ENCODE measurements at places on chromosomes 7 and 10.

DNA sequence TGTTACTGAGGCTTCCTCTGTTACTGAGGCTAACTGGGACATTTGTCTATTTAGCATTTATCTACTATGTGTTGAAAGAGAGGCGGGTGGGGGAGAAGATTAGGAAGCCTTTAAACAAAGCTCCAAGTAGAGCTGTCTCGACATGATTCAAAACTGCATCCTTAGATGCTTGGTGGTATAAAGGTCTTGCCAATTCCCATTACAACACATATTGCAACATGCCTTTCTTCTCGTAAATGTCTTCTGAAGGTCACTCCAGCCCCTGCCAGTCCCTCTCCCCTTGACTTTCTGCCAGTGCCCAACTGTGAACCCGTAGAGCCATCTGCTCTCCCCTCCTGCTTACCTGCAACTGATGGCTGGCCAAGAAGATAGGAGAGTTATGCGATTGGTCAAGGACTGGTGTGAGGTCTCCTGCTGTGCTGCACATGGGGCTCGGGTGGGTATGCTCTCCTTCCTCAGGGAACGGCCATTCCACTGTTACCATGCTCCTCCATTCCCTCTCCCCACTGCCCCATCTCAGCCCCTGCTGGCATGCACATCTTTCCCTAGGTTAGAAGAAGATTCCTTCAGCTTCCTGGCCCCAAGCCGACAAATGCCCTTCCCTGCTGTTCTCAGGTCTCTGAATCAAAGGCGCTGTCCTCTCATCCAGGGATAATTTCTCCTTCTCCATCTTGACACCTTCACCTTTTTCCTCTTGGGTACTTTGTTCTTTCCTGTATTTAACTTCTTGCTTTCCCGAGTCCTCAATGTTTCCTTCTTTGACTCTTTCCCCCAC is 43.6 kb upstream of the ZNF32 start:
- peak; percentile 94 for DNase-seq

DNA sequence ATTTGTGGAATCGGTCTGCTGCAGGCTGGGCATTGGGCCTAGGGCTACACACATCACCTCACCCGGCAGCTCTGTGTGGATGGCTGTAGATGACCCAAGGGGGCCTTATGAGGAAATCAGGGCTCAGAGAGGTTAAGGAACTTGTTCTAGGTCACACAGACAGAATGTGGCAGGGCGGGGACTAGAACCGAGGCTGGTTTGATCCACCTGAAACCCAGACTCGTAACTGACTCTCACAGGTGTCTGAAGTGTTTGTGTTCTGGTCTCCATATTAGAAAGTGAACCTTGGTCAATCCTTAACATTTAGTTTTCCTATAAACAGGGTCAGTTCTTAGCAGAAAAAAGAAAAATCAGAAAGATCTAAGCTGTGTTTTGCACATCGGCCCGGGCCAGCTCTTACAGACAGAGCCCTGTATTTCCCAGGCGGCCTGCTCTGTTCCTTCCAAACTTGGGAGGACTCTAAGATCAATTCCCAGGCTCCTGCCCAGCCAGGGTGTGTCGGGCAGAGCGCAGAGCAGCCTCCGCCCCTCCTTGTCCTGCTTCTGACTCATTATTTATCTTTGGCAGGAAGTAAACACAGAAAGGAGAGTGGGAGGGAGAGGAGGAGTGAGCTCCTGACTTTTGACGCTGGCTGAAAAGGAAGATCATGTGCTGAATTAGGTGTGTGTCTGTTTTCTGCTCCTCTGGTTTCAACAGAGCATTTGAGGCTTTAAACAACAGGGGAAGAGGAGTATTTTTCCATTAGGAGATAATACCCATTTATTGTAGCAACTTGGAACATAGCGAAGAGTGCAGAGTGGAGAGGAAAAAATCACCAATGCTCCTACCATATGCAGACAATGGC is 74.1 kb downstream of the TACC2 start:
- DNase-seq, result peak; percentile 93

- peak; percentile 35 for DNase-seq
These were observed 15.9 kb downstream of the PRKG1 start for GRCh38 chr10:51090190-51090589.

- DNase-seq, result no peak
These were observed 20.7 kb downstream of the AMZ1 start for GRCh38 chr7:2708547-2709310.

DNA sequence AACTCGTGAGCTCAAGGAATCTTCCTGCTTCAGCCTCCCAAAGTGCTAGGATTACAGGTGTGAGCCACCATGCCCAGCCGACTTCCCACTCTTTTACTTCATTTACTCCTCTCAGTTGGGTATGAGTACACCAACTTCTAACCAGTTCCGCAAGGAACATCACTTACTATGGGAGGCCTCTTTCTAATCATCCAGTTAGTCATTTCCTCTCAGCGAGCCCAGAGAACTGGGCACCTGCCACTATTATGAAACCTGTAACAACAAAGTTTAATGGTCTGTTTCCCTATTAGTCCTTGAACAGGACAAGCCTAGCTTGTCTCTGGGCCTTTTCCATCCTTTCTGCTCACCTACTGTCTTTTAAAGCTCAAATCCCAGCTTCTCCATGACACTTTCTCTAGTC is 88.8 kb downstream of the DNMBP start:
- DNase-seq, result peak; percentile 76

- DNase-seq, result no peak
These were observed 115.9 kb downstream of the DLG5 start for GRCh38 chr10:77810446-77811335.

DNA sequence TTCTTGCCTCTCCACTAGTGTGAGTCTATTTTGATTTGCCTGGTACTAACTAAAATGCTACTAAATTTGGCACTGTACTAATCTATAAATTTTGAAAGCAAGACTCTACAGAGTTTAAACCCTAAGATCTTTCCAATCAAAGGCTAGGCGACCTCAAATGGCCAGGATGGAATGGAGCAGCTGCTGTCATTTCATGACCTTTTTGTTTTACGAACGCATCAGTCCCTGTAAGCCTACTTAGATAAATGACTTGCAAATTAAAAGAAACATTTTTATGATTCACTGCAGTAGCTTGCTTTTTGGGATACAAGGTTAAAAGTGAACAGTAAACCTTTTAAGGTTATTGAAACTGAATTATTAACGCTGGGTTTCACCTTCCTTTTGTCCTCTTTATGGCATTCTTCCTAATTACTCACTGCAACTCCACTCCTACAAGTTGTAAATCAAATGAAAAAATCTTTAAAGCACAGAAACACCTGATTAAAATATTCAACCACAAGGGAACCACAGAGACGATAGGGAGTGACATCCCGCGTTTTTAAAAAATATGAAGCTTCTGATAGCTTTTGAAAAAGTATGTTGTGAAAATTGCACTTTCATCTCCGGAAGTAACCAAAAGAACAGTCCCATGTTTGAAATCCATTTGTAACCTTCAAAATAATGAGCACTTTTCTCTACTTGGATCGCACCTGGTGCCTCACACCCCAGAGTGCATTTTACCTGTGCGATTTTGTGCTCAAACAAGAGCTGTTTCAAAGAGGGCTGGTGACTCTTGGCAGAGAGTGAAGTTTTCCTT is 595.1 kb downstream of the PARD3 start:
- no peak for DNase-seq

DNA sequence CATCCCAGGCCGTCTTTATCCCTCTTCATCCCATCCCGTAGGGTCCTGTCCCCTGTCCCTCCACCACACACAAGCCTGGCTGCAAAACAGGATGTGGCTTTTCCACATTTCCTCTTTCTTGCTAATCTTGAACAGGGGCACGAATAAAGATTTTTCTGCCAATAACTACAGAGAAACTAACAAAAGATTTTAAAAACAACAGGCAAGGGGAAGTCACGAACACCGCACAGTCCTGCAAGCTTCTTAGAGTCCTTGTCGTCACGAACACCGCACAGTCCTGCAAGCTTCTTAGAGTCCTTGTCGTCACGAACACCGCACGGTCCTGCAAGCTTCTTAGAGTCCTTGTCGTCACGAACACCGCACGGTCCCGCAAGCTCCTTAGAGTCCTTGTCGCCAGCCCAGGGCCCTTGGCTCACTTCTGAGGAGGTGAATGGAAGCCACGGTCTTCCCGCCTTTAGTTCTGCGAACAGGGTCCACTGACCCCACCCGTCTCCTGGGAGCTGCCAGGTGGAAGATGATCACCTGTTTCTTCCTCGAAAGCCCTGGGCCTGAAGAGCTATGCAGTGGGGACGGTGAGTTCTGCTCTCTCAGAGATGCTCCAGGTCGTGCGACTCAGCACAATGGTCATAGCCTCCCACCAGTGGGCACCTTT is 10.3 kb upstream of the INSIG1 start:
- no peak for DNase-seq

DNA sequence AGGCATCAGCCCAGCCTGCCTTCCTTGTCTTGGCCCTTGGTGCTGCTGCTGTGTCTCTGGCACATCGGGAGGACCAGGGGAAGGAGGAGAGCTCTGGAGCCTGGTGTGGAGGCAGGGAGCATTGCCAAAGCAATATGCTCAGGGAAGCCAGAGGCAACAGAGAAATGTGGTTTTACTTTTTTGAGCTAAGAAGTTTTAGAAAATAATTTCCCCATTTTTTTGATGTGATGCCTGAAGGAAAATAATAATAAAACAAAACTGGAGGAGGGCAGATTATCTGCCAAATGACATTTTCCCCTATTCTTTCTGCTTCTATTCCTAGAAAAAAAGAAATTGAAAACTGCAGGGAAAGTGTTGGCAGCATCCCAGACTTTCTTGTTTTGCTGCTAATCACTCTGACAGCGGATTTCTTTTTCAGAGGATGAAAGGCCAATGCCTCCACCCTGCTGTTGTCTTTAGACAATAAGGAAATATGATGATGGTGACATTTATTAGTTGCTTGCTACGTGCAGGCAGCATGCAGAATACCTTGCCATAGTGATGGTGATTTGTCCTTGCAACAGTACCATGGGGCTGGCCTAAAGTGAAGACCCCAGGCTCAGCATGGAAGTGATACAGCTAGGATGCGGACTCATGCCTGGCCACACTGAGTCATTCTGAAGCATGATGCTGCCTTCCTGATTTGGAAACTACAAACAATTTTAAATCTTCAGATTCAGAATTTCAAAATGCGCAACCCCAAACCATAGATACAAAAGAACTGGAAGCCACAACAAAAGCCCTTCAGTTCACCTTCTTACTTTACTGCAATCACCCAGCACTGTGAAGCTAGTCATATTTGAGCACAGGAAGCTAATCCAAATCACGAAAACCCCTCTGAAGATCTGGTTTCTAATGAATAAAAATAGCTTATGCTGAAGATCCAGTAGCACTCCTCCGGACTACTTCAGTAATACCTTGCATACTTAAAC is 260.2 kb upstream of the TMEM72 start:
- no peak for DNase-seq

GRCh38 chr7:77258014-77258413 is 58.4 kb upstream of the FGL2 start:
- DNase-seq, result peak; percentile 69

GRCh38 chr7:721619-722248 is 4.8 kb upstream of the DNAAF5 start:
- peak; percentile 51 for DNase-seq

DNA sequence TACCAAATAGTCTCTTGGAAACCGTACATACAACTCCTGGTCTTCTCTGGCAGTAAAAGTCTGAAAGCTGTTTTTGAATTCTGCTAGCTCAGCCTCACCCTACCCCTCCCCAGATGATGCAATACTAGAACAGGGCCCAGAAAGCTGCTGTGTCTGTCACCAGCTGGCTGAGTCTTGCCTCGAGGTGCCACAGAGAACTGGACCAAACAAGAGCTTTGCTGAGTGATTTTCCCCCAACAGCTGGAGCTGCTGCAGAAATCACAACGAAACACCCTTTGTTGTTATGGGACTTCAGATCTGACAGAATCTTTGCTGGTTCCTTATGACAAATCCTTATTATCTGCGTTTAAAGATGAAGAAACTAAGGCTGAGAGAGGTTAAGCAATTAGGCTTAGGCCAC is 134.1 kb downstream of the SPAG6 start:
- DNase-seq, result no peak

GRCh38 chr7:4638781-4639575 is 43.1 kb upstream of the FOXK1 start:
- no peak for DNase-seq

DNA sequence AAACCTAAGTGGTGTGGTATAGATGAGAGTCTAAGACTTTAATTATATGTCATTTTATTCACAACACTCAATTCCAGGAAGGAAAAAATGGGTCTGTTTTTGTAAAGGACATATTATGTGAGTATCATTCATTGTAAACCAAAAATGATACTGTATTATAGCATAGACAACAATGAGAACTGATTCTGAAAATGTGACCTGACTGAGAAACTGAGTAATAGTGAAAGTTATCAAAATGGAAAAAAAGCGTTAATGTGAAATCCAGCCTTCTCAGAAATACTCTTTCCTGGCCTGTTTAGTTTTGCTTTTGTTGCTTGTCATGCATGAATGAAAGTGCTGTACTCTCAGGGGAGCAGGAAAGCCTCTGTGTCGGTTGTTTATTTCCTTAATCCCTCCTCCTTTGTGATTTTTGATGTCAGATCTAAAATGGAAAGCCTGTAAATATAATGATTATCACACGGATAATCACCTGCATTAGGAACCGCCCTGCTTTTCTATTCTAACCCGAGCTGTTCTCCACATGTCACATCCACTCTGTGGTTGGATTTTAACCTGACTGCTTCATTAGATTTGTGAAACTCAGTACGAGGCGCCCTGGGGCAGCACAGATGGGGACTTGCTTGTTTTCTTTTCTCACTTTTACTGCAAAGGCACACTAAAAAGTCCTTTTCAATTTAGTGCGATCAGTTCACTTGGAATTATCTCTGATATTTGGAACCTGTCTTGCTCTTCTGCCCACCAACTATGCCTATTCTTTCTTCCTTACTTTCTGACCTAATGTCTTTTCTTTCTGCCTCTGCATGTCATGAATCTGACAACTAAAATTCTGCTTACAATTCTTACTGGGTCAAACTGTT is 240.9 kb upstream of the KAT6B start:
- DNase-seq, result peak; percentile 3

- peak; percentile 93 for DNase-seq
These were observed 11.5 kb upstream of the PLAU start for GRCh38 chr10:73899423-73899822.

DNA sequence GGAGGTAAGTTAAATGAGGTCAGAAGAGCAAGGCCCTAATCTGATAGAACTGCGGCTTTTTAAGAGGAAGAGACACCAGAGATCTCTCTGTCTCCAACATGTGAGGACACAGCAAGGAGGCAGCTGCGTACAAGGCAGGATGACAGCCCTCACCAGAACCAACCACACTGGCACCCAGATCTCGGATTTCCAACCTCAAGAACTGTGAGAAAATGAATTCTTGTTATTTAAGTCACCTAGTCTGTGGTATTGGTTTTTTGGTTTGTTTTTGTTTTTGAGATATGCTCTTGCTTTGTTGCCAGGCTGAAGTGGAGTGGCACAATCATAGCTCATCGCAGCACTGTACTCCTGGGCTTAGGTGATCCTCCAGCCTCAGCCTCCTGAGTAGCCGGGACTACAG is 127.2 kb downstream of the DLG5 start:
- DNase-seq, result peak; percentile 55

Measured in amniotic epithelial cell (primary cell).